ENCODE measurements at places on chromosomes 5 and 9. TPM values are rescaled to one million over a fixed set of nuclear protein-coding genes. Genes with fewer than 3 reads are reported as not detected.

- no peak for DNase-seq
Observed at GRCh38 chr5:102421647-102422046, 77.2 kb downstream of the SLCO6A1 start.

DNA sequence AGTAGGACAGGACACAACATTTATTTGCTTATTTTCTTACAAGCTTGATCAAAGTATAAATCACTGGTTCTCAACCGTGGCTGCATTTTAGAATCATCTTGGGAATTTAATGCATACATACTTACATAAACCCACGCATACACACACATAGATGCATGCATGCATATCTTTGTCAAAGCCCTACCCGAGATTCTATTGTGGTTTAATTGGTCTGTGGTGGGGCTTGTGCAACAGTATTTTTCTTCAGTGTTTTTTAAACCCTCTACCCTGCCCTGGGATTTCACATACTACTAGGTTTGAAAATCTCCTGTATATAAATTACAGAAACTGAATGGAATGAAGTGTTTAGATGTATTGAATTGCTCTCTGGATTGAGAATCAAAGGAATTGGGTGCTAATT lies 1166.2 kb downstream of the MAT2B start:
- no peak for DNase-seq

- DNase-seq, result no peak
Observed at GRCh38 chr5:31556461-31556860, 24.4 kb downstream of the C5orf22 start.

OTP gene
- polyA plus RNA-seq, result not detected

STARD4 gene
- polyA plus RNA-seq, result 24.2 TPM

PTBP3 gene
- polyA plus RNA-seq, result 83.1 TPM

DNA sequence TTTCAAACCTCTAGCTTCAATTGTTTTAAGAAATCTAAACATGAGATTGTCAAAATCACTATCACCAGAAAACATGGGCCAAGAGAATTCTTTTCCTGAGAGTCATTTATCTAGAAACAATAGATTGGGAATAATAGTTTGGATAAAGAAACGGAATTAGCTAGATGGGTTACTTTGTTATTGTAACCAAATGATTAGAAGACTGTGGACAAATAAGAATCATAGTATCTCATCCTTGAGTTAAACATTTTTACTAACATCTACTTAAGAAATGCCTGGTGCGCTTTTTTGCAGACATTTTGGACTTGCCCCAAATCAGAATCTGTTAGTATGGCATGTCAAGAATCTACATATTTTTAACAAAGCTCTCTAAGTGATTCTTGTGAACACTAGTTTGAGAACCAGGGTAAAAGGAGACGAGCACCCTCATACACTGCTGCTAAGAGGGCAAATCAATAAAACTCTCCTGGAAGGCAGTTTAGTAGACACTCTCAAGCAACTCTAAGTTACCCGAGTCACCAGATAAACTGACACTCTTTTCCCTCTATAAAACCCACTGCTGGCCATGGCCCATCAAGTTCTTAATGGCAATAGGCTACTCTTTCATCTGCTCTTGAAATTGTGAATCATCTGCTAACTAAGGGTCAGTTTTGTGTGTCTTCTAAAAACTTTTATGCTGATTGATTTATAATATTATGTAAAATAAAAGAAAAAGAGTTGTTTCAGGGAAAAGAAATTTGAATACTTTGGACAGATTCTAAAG lies 39.1 kb downstream of the TPD52L3 start:
- no peak for DNase-seq

DNA sequence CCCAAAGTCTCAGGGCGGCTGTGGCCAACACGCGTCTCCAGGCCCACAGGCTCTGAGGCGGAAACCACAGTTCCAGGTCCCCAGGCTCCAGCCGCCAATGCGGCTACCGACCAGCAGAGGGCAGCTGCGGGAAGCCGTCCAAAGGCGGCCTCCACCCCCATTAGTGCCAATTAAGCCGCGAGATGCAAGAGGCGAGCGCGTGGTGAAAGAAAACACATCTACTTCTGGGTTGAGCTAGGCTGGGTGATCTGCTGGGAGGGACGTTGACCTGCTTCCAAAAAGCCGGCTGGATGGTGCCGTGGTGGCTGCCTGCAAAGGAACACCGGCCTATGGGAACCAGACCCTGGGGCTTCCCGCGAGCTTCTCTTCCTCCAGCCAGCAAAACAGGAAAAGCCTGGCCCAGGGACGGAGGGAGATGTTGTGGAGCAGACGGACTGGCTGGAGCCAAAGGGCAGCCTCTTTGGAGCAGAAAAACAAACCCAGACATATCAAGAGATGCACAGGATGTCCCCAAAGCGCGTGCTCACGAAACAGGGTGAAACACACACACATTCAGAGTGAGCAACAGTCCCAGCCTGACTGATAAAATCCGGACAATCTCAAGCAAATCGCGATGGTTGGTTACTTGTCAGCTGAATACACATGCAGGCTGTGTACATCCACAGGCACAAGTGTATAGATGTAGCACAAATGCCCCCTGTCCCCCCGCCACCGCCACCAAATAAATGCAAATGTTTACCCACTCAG lies 187.1 kb upstream of the BRINP1 start:
- DNase-seq, result peak; percentile 58

- DNase-seq, result no peak
Observed at GRCh38 chr9:85715587-85715986, 26.2 kb downstream of the AGTPBP1 start.

WDR38 gene
- 0.28 TPM for polyA plus RNA-seq

ZNF618 gene
- polyA plus RNA-seq, result 42.5 TPM

DNA sequence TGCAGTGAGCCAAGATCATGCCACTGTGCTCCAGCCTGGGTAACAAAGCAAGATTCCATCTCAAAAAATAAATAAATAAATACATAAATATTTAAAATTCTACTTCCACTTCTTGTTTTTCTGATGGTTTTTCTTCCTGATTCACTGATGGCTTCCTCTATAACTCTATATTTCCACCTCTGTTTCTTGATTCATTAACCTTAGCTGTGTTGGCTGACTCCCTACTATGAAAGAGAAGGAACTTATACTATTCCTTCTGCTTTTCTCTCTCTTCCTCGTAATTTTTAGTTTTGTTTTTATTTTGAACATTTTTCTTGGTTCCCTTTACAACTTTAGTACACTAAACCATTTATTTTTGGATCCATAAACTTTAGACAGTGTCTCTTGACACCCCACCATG lies 103.5 kb downstream of the MAMDC2 start:
- no peak for DNase-seq

CHSY3 gene
- polyA plus RNA-seq, result 4.8 TPM

DNA sequence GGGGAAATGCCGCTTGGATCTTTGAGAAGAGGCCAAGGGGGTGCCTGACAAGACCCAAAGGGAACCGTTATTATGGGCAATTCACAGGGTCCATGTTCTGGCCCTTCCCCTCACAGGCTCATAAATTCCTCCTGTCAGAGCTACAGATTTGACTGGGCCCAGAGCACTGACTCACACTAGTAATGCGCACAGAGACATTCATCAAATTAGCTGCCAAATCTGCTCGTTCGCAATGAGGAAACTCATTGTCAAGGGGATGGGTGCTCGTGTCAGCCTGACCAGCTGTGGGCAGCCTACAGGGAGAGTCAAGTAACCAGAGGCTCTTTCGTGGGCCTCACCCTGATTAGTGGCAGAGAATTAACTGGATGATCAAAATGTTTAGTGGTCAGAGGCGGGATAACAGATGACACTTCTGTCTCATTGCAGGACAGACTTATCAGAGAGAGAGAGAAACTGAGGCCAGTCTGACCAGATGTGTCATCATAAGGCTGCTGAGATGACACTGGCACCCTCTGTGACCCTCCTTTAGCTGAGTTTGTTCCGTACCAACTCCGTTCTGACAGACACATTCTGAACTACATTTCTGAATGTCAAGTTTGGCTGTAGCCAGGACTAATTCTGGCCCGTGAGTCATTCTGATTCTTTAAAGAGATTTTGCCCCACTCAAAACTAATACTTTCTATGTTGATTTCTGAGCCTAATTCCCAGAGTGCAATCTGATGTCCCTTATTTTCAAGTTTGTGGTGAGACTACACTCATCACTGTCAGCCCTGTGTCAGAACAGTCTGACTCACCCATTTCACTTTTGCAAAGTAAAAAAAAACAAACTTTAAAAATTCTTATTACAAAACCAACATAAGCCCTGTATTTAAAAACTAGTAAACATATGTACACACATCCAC lies 377.1 kb downstream of the ACTL7B start:
- DNase-seq, result no peak

CACFD1 gene
- 30.6 TPM for polyA plus RNA-seq

GRCh38 chr9:83935276-83935935 lies 14.2 kb upstream of the KIF27 start:
- no peak for DNase-seq

NXNL2 gene
- 3.5 TPM for polyA plus RNA-seq

C6 gene
- 2.1 TPM for polyA plus RNA-seq

C9 gene
- 0.26 TPM for polyA plus RNA-seq

DEPDC1B gene
- 29.0 TPM for polyA plus RNA-seq

- DNase-seq, result no peak
Observed at GRCh38 chr9:22278426-22278825, 168.2 kb upstream of the DMRTA1 start.

DNA sequence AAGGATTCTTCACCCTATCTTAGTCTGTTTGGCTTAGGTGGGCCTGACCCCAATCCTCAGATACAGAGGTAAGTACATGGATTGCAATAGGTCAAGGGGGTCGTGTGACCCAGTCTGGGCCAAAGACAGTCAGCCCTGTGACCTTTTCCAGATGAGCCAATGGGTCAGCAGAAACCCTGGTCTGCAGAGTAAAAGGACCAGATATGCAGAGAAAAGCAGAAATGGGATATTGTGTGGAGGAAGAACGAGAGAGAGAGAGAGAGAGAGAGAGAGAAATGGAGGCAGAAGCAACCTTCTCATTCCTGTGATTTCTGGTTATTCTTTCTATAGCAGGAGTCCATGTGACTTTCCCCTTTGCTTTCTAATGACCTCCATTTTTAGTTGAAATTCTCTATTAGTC lies 40.4 kb upstream of the CRB2 start:
- no peak for DNase-seq

DNA sequence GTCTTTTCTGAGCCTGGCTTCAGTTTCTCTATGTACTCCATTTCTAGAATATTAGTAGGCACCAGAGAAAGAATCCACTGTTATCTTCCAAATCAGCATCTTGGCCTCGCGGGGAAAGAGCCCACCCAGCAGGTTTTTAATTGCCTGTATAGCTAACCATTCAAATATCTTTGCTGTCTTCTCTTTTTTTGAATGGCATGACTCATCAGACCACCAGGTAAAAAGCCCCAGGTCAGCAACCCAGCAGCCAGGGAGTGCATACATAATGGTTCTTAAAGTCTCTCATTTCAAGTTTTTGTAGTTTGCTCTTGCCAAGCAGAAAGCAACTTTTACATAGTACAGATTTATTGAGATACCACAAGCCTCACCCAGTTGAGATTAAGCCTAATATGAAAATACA lies 50.7 kb downstream of the TMEM167A start:
- no peak for DNase-seq

DNA sequence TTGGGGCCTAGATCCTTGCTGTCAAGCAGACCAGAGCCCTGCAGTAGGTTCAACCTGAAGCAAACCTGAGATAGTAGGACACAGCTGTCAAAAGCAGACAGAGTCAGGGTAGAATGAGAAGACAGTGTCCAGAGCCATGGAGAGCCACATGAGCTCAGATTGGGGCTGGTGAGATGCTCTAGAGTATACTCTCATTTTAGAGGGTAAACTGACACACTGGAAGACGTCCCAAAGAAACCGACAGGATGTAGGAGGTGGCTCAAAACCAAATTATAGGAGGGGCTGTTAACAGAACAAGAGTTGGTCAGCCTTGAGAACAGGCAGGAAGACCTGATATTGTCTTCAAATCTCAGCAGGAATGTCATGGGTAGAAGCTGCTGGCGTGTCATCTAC lies 11.5 kb downstream of the CCDC69 start:
- DNase-seq, result no peak

DNA sequence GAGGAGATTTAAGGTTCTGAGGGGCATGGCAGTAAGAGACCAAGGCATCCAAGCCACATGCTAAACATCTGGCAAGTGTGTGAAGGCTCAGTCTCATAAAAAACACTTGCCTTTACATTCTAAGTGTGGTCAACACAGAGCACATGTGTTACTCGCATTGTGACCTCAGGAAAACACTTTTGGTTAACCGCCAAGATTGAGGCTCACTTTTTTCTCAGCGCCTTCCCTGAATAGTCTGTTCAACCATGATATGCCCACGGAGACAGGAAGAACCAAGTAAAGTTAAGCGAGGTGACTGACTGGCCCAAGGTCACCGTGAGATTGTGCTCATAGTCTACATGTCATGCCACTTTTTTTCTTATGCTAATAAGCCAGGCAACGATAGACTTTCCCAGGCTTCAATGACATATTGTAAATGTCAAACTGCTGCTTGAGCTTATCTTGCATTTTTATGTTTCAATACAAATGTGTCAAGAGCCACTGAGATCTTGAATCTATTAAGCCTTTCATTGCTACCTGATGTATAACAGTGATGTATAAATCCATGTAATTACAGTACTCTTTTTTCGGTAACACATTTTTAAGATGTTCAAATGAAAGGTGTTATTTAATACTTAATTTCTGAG lies 21.1 kb upstream of the IL9 start:
- no peak for DNase-seq

RARS1 gene
- polyA plus RNA-seq, result 93.8 TPM

SH3RF2 gene
- polyA plus RNA-seq, result 4.3 TPM

AK8 gene
- 3.7 TPM for polyA plus RNA-seq

LCN15 gene
- 0.09 TPM for polyA plus RNA-seq

DNA sequence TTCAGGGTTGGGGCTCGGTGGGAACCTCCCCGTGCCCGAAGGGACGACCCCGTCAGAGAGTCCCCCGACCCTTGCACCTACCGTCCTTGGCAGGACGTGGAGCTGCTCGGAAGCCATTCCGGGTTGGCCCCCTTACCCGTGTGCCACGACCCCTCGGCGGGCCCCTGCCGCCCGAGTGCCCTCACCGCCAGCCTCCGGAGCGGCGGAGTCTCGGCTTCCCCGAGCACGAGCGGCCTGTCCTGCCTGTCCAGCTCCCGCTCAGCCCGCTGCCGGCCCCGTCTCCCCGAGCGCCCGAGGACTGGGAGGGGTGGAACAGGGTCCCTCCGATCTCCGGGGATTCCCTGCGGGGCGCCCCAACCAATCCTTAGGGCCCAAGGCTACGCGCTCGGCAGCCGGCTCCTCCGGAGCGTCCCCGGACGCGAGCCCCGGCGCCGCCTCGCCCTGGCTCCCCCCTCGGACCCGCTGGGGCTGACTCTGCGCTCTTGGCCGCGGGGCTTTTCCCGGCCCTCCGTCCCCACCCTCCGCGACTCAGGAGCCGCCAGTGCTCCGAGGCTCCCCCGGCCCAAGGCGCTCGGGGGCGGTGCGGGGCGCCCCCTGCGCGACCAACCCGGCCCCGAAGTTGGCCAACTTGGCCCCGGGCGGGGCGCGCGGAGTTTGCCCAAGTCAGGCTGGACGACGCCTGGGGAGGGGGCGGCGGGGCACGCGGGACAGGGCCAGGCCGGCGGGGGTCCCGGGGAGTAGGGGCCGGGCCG lies 654 bp downstream of the ADAMTS2 start:
- no peak for DNase-seq

TMOD1 gene
- 2.2 TPM for polyA plus RNA-seq

- DNase-seq, result no peak
Observed at GRCh38 chr9:135722365-135722764, 20.4 kb downstream of the KCNT1 start.
